ENCODE measurements at places on chromosomes 11 and 22. TPM values are rescaled to one million over a fixed set of nuclear protein-coding genes. Genes with fewer than 3 reads are reported as not detected.

GRCh38 chr11:42012271-42012670 is 552.8 kb upstream of the LRRC4C start:
- no peak for DNase-seq
- no peaks in the 10 kb centered on the region for H3K4me1 ChIP-seq
- no peaks in the 10 kb centered on the region for H3K36me3 ChIP-seq
- H3K27ac ChIP-seq: no peak overlapping the region

GRCh38 chr22:23217171-23218052 is 37.1 kb downstream of the BCR start:
- H3K27ac ChIP-seq: no peak overlapping the region
- H3K36me3 ChIP-seq: no peaks in the 10 kb centered on the region
- H3K4me1 ChIP-seq: peaks cover 37% of the 10 kb centered on the region
- no peak overlapping the region for H3K4me3 ChIP-seq

- DNase-seq: peak; percentile 75
- H3K4me3 ChIP-seq: no peak overlapping the region
- H3K4me1 ChIP-seq: no peaks in the 10 kb centered on the region
- H3K27me3 ChIP-seq: peaks cover 36% of the 10 kb centered on the region
- H3K27ac ChIP-seq: no peak overlapping the region
These were observed 23.4 kb upstream of the RIC3 start for GRCh38 chr11:8192016-8192895.

DNA sequence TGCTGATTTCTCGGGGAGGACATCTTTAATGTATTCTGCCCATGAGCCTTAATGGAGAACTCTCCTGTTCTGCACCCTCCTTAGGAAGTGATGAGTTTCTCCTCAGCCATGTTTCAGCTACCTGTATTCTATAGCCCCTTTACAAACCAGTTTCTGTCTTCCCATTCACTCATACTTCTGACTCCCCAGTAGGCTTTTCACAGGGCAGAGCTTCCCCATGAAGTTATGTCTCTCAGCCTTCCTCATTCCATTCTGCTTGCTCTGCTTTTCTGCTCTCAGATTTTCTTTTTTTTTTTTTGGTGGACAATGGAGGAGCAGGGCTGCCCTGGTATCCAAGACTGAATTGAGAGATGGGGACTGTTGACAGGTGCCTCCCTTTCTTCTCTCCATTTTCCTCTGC is 4.3 kb upstream of the OR52R1 start:
- no peak for DNase-seq
- H3K36me3 ChIP-seq: no peaks in the 10 kb centered on the region
- no peak overlapping the region for H3K4me3 ChIP-seq
- H3K4me1 ChIP-seq: no peaks in the 10 kb centered on the region
- H3K27me3 ChIP-seq: peaks cover 3% of the 10 kb centered on the region

GRCh38 chr11:94702481-94702880 is 65.7 kb upstream of the AMOTL1 start:
- no peaks in the 10 kb centered on the region for H3K27me3 ChIP-seq
- H3K4me3 ChIP-seq: no peak overlapping the region
- no peak for DNase-seq
- H3K36me3 ChIP-seq: no peaks in the 10 kb centered on the region
- H3K4me1 ChIP-seq: peaks cover 11% of the 10 kb centered on the region

The KCNE3 gene
- total RNA-seq: not detected

The OR2AG1 gene
- total RNA-seq: not detected

The MS4A3 gene
- not detected for total RNA-seq

The IGLL1 gene
- total RNA-seq: not detected

Data from MCF 10A (cell line).